ENCODE measurements at places on chromosomes 7 and 10.

- no peak for DNase-seq
Measured at GRCh38 chr10:2251631-2252030, 514.3 kb upstream of the ADARB2 start.

- no peak for DNase-seq
Measured at GRCh38 chr7:100680576-100681271, 7.2 kb downstream of the GNB2 start.

DNA sequence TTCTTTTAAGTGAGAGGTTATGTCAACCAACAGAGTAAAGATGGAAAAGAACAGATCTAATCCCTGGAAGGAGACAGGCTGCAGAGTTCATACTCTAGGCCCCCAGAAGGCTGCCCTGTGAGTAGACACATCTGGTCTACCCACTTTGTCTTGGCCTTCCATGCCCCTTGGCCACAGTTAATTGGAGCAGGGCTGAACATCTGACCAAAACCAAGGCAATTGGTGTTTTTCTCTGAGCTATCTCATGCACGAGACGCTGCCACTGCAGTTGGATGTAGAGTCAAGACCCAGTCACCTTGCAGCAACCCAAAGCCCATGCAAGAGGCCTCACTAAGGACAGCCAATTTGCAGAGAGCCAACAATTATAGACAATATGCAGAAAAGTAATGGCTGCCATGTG lies 9.0 kb downstream of the MYOF start:
- DNase-seq: no peak

DNA sequence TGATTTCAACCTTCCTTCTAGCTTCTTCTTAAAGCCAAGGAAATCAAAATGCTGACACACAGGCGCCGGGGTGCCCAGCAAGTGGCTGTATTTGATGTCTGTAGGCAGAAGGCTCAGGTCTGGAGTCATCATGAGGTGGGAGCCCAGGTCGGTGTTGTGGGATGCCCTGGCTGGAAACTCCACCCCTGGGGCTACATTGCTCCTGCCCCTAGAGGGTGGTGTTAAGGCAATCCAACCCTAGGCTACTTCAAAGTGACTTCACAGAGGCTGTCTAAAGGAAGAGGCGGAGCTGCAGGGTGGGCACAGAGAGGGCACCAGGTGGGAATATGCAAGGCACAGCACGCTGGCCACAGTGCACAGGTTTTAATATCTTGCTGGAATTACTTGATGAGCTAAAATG lies 200.9 kb downstream of the ADAM12 start:
- no peak for DNase-seq

DNA sequence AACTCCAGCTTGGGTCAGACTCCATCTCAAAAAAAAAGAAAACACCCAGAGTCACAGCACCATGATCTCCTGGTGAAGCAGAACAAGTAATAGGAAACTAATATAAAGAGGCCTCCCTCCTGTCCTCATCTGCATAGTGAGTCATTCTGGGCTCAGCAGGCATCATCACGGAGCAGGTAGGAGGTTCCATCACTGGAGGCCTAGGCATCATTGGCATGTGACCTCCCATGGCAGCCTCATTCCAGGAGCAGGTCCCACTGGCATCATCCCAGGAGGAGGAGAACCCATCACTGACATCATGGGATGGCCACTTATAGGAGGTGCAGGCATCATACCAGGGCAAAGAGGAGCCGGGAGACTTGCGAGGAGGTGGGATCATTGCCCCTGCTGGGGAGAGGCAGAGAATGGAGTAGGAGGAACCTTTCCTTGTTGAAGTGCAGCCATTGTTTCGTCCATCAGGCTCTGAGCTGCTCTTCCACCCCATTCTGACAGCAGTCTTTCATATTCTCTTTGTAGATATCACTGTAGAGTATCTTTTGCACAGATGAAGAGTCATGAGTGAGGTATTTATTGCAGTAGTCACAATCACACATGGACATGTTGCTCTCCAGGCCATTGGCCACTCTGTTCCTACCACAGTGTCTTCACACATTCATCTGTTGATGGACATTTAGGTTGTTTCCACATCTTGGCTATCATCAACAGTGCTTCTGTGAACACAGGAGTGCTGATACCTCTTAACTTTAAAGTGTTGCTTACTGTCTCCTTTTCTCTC lies 73.8 kb downstream of the OSBPL3 start:
- peak; percentile 54 for DNase-seq

Data from LoVo (cell line).